Epithelial cell of proximal tubule (primary cell): ENCODE measurements at places on chromosomes 16 and 17. TPM values are rescaled to one million over a fixed set of nuclear protein-coding genes. Genes with fewer than 3 reads are reported as not detected.
A peak's percentile ranks its signal among the peaks of the same experiment; 100 is the strongest.

GRCh38 chr17:27669136-27669535 is 38.1 kb downstream of the LGALS9 start:
- no peak for DNase-seq

- DNase-seq: peak; percentile 26
These were observed 6.7 kb upstream of the MT4 start for GRCh38 chr16:56558024-56558747.

GRCh38 chr17:67606896-67607604 is 110.7 kb upstream of the NOL11 start:
- DNase-seq: no peak

GRCh38 chr16:2954656-2955381 is 9.3 kb upstream of the KREMEN2 start:
- DNase-seq: no peak

- peak; percentile 27 for DNase-seq
These were observed 18.0 kb upstream of the PMFBP1 start for GRCh38 chr16:72189865-72190371.

DNA sequence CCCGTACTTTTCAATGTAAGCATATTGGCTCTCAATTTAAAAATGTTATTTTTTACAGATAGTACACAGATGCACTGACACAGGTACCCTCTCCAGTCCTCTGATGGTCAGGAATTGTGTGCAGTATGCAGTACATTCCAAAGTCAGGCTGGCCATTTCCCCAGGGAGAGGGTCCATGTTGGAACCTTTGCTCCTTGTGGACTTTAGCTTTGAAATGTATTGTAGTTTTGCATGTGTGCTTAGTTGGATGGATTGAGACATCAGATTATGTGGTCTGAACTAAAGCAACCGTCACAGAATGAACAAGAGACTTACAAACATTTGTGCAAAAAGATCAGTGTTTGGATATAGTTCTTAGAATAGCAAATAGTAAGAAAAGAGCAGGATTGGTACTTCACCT is 381.1 kb downstream of the WWOX start:
- no peak for DNase-seq

Gene ITGAX
- 0.23 TPM in 1 of 2 replicates, not detected in the other for total RNA-seq
